ENCODE measurements at places on chromosomes 16 and 17.

DNA sequence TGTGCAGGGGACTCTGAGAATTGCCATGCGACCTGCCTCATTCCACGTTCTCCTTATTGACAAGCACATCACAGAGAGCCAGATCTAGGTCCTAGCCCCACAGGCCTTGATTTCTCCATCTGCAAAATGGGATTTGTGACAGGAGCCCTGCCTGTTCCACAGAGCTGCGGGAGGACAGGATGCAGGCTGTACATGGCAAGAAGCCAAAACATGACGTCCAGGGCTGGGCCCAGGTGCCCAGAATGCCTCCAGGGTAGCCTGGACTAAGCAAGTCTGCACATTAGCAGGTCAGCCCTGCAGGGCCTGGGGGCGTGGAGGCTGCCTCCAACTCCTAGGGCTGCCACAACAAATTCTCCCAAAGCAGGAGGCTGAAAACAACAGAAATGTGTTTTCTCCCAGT is 235.7 kb upstream of the SDK2 start:
- no peak for DNase-seq

DNA sequence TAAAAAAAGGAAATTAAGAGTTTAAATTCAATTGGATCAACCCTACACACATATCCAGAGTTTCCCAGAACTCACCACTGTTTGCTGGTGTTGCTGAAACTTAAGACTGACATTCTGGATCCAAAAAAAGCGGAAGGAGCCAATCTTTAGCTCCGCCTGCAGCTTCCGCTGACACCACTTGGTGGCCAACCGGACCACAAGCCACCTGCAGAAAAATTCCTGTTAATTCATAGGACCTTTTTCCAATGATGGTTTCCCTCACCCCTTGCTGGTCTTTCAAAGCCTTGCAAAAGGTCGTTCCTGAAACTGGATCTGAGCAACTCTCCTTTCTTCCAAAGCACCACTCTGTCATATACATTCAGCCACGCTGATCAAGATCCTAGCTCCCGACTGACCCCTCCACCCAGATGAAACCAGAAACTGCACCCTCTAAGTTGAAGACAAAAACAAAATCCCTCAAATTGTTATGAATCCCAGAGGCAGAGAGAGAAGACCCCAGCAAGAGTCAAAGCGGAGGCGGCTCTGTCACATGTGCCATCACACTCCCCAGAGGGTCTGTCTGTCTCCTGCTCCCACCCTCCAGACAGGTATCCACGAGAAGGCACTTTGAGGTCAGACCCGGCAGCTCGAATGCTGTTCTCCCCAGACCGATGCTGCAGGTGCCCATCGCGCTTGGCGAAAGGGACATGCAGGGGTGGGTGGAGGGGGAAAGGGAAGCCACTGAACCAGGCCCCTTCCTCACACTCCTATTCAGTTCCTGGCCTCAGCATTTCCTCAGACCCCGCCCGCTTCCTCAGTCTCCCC is 773 bp downstream of the BLTP2 start:
- DNase-seq = no peak

- no peak for DNase-seq
Measured at GRCh38 chr17:16343569-16343968, 9.7 kb downstream of the CENPV start.

DNA sequence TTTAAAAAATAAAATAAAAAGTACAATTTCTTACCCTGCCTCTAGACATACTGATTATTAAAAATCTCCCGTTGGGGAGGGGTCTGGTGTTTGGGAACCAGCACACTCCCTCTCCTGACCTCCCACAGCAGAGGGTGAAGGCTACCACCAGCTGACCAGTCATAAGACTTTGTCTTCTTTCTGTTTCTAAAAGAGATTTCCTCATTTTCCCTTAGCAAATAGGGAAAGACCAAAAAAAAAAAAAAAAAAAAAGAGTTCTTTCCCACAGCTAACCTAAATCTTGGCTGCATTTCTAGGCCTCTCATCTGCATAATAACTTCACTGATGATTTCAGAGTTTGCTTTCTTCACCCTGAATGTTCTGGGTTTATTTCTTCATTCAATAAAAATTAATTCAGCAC is 30.3 kb downstream of the CDK5RAP3 start:
- DNase-seq = no peak

DNA sequence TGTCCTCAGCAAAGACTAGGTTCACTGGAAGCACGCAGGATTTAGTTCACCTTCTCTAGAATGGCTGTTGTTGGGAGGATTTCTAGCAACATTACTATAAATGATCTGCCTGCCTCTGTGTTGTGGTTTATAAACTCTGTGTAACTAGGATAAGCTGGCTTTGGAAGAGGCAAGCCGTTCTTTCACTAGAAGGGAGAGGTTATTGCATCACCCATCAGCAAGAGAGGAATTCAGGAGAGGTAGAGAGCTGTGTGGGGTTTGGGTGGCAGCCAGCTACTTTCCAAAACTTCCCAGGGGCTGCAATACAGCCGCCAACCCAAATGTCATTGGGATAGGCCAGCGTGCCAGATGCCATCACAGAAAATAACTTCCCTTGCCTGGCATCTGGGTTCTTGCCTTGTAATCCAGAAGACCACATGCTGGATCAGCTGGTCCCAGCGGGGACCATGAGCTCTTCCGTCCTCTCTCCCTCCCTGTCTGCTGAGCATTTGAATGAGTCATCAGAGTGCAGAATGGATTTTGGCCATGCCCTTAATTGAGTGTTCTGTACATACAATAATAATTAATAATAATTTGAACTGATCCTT is 95.7 kb upstream of the RBFOX1 start:
- DNase-seq = no peak

GRCh38 chr16:88618182-88618955 is 20.0 kb upstream of the IL17C start:
- DNase-seq = no peak

- DNase-seq = no peak
Measured at GRCh38 chr17:61738249-61738648, 125.1 kb downstream of the BRIP1 start.

GRCh38 chr16:5761592-5761991 is 664.0 kb upstream of the EEF2KMT start:
- no peak for DNase-seq

- DNase-seq = no peak
Measured at GRCh38 chr17:28662527-28662829, 473 bp downstream of the SUPT6H start.

DNA sequence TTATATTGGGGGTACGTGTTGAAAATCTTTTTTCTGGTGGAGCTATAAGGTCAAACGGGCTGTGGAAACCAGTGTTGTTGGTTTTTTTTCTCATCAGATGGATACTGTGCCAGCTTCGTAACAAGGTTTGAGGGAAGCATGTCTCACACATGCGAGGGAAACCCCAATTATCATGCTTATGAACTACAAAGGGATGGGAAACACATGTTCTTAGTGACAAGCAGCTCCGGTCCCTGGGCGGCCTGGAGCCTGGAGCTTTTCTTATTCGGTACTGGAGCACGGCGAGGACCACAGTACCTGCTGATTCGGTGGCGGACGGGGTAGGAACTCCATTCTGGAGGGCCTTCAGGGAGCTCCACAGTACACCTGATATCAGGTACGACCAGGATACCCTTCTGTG is 12.5 kb downstream of the SLC43A2 start:
- no peak for DNase-seq

DNA sequence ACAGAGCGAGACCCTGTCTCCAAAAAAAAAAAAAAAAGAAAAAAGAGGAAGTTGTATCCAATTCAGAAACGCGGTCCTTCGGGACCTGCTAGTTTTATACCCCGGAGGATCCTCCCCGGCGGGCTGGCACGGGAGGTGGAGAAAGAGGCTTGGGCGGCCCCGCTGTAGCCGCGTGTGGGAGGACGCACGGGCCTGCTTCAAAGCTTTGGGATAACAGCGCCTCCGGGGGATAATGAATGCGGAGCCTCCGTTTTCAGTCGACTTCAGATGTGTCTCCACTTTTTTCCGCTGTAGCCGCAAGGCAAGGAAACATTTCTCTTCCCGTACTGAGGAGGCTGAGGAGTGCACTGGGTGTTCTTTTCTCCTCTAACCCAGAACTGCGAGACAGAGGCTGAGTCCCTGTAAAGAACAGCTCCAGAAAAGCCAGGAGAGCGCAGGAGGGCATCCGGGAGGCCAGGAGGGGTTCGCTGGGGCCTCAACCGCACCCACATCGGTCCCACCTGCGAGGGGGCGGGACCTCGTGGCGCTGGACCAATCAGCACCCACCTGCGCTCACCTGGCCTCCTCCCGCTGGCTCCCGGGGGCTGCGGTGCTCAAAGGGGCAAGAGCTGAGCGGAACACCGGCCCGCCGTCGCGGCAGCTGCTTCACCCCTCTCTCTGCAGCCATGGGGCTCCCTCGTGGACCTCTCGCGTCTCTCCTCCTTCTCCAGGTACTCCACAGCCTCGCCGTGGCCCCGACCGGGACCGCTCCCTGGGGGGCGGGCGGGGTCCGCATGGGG is at the start of gene CDH3:
TSS of gene CDH3 (plus strand) at position 596 of the 779 bp plus-strand sequence. CDS start at position 666, 70 bp downstream.
- DNase-seq = no peak

DNA sequence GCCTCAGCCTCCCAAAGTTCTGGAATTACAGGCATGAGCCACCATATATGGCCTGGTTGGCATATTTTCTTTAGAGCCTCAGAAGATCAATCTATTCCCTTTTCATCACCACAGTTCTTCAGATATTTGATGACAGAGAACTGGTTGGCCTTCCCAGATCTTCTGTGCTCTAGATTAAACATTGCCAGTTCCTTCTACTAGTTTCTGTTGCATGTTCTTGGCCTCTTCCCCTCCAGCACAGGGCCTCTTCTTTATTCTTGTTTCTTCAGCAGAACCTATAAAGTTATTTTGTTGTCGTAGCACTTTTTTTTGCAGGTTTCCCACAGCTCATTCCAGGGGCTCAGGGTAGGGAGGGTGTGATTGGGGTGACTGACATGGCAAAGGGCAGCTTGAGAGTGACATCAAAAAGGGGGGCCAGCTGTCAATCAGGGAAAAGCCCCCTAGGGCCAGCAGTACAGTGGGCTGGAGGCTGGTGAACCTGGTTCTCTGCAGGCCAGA is 9.3 kb downstream of the CHD9 start:
- DNase-seq = no peak

- DNase-seq = no peak
Measured at GRCh38 chr16:31435341-31436220, 7.0 kb downstream of the ZNF843 start.

GRCh38 chr17:32954477-32954876 is 26.5 kb downstream of the TMEM98 start:
- no peak for DNase-seq

DNA sequence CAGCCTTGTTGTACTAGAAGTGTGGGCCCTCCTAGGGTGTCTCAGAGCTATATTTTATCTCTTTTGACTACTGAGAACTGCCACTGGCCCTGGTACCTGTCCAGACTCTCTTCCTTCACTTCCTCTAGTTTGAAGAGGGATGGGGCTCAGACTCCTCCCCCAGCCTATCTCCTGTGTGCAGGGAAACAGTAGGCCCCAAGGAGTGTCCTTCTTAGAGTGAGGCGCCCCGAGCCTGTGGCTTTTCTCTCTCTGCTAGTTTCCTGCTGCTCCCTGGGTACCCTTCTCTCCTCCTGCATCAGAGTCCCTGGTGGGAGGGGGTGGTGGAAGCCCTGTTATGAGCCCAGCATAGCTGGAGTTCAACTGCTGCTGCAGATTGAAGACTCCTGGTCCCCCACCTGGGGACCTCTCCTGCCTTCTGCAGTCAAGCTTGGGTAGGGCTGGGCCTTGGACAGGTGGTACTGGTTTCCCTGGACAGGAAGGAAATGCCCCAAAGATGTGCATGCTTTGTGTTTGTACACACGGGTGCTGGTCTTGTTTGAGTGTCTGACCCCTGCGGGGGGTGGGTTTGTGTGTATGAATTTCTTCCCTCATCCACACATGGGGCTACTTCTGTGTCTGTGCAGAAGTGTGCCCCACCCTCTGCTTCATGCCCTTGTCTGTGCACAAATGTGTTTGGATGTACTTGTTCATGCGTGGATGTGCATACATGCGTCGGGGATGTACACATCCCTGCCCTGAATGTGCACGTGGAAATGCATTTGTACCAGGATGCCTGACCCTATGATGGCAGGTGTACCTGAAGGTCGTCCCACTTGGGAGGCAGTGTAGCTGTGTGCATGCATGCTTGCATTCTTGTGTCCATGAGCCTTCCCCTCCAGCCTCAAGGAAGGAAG is 6.9 kb downstream of the RARA start:
- no peak for DNase-seq

DNA sequence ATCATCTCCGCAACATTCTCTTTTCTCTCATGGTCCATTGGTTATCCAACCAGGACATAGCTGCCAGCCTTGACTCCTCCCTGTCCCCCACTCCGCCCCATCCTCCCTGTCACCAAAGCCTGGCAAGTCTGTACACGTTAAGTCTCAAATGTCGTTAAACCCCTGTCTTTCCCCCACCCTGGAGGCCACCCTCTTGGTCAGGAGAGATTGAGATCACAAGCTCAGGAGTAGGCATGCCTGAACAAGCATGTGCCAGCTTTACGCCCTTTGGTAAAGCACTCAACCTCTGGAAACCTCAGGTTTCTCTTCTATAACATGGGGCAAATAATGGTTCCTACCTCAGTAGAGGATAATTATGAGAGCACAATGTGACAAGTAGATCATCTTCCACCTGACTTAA is 38.1 kb upstream of the CCL1 start:
- no peak for DNase-seq

GRCh38 chr16:79642652-79643051 is 42.1 kb upstream of the MAF start:
- no peak for DNase-seq

GRCh38 chr17:10192972-10193371 is 5.4 kb downstream of the GAS7 start:
- DNase-seq = no peak
